ENCODE measurements at places on chromosomes 12 and 14.

DNA sequence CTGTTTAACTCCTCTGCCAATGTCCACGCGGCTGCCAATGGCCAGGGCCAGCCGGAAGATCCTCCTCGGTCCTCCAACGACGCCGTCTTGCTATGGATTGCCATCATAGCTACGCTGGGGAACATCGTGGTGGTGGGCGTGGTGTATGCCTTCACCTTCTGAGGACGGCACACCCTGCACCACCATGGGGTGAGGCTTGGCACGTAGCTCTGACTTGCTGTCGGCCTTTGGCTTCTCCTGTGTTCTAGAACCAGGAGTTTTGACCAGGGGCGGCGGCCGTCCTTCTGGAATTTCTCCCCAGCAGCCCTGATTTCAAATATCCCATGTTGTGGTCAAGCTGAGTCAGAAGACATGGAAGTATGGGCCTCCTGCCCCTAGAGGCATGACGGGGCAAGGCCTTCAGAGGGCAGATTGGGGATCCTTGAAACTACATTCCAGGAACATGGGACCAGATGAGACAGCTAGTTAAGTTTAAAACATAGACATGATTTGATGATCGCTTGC, 47.5 kb downstream of the C14orf132 start:
- DNase-seq = no peak

DNA sequence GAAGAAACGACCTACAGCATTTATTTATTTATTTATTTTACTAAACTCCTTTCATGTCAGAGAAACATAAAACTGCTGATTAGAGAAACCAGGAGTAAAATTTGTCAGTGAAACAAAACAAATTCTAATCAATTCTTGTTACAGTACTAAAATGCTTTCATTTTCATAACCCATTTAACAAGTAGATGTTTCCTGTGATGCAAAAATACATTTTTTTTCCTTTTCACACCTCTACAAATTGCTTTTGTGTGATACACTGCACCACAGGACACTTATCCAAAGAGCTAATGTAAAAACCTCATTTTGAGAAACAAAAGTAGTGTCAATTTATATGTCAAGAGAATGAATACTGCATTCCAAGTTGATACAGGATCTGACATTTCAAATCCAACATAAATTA, 155.1 kb downstream of the SYT1 start:
- no peak for DNase-seq

GRCh38 chr12:43312991-43313505, 239.0 kb downstream of the ADAMTS20 start:
- no peak for DNase-seq

DNA sequence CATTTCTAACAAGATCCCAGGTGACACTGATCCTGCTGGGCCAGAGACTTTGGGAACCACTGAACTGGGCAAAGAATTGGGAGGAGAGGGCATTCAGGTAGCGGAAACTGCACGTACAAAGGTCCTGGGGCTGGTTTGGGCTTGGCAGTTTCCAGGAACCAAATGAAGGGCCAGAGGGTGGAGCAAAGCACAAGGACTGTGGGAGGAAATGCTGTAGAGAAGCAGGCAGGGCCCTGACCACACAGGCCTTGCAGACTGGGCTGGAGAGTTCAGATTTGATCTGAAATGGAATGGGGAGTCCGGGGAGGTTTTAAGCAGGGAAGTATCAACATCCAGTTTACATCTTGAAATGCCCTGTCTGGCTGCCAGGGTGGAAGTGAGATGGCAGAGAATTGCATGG, 195.1 kb downstream of the PHETA1 start:
- no peak for DNase-seq

DNA sequence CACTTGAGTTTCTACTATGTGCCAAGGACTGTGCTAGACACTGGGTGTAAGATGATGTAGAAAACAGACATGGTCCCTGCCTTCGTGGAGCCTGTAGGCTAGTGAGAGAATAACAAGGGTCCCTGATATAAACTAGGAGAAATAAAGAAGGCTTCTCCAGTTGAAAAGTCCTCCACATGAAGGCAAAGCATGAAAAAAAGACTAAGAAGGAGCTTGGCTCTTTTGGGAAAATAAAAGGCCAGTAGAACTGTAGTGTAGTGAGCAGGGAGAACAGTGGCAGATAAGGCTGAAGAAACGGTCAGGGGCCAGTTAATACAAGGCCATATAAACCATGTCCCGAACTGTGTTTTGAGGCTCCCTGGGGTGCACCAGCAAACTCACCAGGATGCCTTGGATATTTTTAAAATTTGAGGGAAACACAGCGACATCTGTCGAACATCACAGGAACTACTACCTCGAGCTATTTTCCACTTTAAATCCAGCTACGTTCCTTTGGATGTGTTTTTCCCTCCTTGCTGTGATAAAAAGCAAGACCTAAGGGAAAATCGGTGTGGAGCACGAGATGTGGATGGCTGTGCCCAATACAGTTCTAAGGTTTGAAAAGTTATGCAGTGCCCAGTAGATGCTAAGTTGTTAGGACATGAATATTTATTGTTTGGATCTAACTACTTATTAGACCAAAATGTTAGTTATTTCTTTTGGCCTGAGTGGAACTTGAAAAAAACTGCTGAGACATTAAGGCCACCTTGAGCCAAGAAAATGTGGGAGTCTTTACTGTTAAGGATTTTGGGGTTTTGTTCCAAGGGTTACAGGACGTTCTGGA, 8.5 kb upstream of the CFL2 start:
- DNase-seq = peak; percentile 70

DNA sequence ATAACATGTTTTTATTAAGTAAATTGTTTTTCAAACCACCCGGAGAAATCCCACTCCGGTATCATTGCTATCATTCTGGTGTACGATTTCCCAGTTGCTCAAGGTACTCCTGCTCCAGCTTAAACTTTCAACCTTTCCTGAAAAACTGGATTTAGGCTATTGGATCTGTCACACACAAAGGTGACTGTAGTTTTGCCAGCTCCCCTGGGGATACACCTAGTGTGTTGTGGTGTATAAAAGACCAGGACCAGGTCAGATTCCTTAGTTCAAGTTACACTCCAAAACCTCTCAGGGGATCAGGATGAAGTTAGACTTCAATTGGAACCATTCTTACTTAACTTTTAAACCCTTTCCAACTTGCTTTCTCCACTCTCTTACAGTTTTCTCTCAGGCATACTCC, 303.9 kb downstream of the NOVA1 start:
- no peak for DNase-seq

- DNase-seq = no peak
Observed at GRCh38 chr14:82046512-82047226, 513.0 kb upstream of the SEL1L start.

GRCh38 chr12:15629108-15629507, 160.1 kb downstream of the EPS8 start:
- no peak for DNase-seq

DNA sequence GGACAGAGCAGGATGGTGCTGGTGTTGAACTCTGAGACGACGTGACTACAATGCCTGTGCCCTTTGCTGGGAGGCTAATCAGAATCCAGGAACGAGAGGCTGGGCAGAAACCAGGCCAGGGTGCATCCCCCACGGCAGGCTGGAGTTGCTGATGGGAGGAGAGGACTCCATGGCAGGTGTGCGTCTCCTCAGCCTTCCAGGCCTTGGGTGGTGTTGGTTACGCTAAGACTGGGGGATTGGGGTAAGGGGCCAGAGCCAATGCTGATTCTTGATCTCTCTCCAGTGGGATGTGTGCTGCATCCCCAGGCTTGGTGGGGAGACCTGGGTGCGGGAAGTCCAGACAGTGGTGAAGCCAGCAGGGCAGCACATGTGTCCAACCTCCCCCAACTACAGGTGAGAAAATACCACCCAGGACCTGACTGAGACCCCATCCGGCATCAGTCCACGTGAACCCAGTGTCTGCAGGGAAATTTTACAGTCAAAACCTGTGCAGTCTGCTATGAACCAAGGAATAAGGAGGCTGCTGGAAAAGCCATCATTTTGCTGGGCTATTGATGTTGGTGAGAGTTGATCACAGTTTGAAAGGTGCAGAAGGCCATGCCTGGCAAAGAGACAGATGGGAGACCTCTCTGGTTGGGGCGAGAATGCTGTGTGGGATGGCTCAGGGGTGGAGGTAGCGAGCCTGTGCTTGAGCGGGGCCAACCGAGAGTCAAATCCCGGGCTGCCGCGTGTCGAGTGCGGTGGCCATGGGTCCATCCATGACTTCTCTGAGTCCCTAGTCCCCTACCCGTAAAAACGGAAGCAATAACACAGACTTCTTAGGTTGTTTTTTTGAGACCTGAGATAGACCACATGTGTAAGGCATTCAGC, 89.8 kb downstream of the NTF3 start:
- DNase-seq = no peak

GRCh38 chr12:2940564-2940963, 18.6 kb upstream of the TEAD4 start:
- DNase-seq = no peak

DNA sequence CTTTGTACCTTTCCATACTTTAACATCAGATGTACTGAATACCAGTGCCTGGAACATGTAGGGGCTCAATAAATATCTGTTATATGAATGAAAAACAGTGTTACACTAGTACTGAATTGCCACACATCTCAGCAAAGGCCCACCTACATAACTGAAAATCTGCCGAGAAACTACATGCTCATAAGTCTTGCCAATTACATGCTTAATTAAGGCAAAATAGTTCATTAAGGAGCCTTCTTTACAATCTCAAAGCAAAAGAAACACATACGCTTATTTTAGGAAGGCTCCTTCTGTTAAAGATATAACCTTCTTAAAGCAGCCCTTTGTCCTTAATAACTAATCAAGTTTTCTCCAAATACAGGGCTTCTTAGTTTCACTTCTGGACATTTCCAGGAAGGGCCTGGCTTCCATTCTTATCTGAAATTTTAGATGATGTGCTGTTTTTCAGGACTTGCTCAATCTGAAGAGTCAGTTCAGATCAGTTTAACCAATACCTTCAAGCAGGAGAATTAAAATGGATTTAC, 11.5 kb downstream of the LIMA1 start:
- no peak for DNase-seq

DNA sequence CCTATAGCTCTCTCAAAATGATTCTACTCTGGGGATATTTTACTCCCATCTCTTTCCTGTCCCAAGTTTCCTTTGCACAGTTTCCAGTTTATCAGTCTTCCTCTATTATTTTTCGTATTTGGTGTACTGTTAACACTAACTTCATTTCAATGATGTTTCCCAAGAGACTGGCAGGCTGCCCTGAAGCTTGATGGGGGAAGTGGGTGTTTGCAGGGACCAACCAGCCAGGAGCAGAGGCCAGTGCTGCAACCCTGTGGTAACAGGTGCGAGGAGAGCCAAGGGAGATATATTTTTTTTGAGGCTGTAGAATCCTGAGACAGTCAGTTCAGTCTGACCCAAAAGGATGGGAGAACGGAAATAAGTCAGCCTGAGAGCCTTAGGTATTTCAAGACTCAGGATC, 11.8 kb upstream of the CEBPE start:
- no peak for DNase-seq

- no peak for DNase-seq
Observed at GRCh38 chr12:46553911-46554310, 181.3 kb upstream of the SLC38A2 start.

DNA sequence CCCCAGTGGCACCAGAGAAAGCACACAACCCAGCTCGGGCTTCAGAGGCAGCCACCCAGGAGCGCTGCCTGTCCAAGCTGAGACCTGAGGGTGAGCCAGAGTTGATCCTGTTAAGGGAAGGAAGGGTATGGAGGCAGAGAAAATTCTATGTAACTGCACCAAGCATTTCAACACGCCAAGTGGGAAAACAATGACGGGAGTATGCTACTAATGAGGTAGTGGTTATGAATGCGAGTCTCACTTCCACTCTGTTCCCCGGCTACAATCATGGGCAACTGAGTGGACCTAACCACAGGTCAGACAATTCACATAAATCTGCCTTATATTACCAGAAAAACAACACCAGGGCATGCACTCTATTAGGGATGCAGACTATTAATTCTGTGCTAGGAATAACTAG, 9.9 kb downstream of the ATG14 start:
- DNase-seq = no peak

GRCh38 chr14:90674716-90675115, 141.5 kb downstream of the TTC7B start:
- DNase-seq = no peak

DNA sequence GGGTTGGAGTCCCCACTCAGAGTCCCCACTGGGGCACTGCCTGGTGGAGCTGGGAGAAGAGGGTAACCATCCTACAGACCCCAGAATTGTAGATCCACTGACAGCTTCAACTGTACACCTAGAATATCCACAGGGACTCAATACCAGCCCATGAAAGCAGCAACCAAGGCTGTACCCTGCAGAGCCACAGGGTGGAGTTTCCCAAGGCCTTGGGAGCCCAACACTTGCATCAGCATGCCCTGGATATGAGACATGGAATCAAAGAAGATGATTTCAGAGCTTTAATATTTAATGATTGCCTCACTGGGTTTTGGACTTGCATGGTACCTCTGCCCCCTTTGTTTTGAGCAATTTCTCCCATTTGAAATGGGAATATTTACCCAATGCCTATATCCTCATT, 80.4 kb downstream of the RASSF9 start:
- no peak for DNase-seq

DNA sequence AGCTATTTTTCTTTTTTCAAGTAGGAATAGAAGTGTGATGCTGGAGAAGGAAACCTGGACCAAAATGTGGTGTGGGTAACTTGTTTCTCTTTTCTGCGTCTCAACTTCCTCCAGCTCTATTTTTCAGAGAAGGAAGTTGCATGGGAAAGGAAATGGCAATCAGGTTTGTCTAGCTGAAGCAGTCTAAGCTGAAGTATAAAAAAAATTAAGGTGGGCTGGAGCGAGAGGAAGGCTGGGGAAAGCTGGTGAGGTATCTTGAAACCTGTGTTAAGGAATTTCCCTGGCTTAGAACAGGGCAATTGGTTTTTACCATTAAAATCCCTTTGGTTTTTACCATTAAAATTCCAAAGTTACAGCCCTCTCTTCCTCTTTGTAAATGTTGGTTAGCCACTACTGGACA, 34.2 kb upstream of the NINJ2 start:
- DNase-seq = no peak

DNA sequence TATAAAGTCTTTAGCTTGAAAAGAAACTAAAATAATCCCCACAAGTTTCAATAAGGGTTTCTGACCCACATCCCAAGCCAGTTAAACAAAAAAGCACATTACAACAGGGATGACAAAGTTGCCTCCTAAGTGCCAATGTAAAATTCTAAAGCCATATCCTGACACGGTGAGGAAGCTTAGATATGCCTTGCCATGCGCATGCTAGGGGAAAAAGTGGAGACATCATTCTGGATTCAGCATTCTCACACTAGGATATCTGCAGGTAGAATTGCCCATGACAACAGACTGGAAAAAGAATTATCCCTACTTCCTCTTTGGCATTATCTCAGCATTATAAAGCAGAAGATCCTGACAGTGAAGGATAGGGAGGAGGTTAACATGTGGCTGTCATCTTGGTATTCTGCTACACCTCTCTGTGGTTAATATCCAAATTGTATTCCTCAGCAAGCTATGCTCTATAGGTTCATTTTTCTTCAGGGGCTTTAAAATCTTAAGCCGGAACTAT, 4.9 kb downstream of the DUSP6 start:
- no peak for DNase-seq
